ENCODE measurements at places on chromosomes 3 and 15. TPM values are rescaled to one million over a fixed set of nuclear protein-coding genes. Genes with fewer than 3 reads are reported as not detected.
A peak's percentile ranks its signal among the peaks of the same experiment; 100 is the strongest.

Gene LRRC31
- total RNA-seq: not detected

Gene CFAP20DC
- total RNA-seq: 1.9 TPM

Gene LIPC
- not detected for total RNA-seq

Gene TRIM42
- total RNA-seq: not detected

Gene FAH
- total RNA-seq: 18.9 TPM

Gene CCNB2
- 65.2 TPM for total RNA-seq

Gene LINGO1
- 0.32 TPM for total RNA-seq

Gene NMNAT3
- 0.60 TPM for total RNA-seq

Gene RBP2
- total RNA-seq: not detected

Gene ALDH1A3
- total RNA-seq: 5.8 TPM

Gene APBA2
- total RNA-seq: 11.1 TPM

DNA sequence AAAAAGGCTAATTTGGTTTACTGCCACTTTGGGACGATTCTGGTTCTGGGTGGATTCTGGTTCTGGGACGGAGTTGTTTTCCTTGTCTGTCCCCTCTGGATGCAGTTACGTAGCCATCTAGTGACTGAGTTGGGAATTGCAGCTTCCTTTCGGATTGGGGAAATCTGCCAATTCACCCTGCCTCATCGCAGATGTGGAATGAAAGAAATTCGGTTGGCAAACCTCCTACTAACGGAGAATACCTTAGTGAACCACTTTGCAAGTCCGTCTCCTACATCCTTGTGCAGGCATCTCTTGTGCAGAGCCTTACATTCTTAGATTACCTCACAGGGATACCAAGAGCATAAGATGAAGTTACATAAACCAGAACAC, 31.5 kb upstream of the AP4E1 start:
- DNase-seq: peak; percentile 90
- H3K27me3 ChIP-seq: peaks cover 10% of the 10 kb centered on the region

DNA sequence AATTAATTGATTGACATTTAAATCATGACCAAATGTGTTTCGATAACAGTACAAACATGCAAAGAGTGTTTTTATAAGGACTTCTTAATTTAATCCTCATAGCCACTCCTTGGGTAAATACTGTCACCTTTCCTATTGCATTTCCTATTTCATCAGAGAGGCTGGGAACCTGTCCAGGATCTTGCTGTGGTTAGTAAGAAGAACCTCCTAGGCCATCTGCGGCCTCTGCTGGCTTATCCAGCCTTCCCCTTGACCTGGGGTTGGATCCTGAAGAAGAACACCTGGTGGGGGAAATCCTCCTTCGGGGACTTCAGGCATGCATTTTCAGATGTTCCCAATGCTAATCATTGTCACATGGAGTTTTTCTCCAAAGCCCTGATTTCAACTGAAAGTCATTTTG, 25.5 kb downstream of the GLDN start:
- H3K4me3 ChIP-seq: no peak overlapping the region

DNA sequence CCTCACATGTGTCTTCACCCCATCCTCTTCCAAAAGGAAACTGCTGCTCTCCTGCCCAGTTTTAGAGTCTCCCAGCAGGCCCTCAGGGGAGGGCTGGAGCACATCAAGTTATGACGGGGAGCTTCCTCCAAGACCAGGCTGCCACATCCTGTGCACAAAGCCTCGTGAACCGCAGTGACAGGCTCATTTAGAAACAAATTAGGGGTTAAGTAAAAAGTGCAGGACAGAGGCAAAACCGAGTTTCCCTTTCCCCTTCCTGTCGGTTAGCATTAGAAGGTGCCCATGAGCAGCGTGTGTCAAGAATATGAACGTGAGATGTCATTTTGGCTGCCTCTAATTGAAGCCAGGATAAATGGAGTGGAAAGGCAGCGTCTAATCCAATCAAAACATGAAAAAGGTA, 199.7 kb downstream of the ARRDC4 start:
- no peaks in the 10 kb centered on the region for H3K27me3 ChIP-seq
- H3K4me1 ChIP-seq: no peaks in the 10 kb centered on the region
- no peak overlapping the region for H3K27ac ChIP-seq

DNA sequence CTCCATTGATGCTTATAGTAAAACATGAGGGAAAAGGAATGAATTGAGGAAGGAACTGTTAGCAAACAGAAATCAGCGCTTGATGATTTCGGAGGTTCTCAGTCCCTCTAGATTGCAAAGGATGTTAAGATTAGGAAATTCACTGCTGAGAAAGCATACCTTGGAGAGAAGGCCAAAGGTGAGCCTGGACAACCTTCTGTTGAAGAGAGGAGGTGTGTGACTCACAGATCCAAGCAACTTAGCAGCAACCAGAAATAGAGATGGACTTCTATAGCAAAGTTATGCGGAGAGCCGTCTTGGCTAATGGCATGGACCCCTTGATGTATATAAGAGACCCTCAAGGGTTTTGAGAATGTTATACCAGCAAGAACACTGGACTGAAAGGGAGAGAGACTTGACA, 114.3 kb downstream of the EEFSEC start:
- DNase-seq: no peak
- no peak overlapping the region for H3K27ac ChIP-seq
- H3K4me1 ChIP-seq: peaks cover 3% of the 10 kb centered on the region

- H3K27ac ChIP-seq: peak overlapping the region; percentile 85
- H3K27me3 ChIP-seq: no peaks in the 10 kb centered on the region
- peak; percentile 77 for DNase-seq
- peaks cover 51% of the 10 kb centered on the region for H3K4me1 ChIP-seq
Measured at GRCh38 chr3:15291589-15292541, 40.5 kb downstream of the SH3BP5 start.

DNA sequence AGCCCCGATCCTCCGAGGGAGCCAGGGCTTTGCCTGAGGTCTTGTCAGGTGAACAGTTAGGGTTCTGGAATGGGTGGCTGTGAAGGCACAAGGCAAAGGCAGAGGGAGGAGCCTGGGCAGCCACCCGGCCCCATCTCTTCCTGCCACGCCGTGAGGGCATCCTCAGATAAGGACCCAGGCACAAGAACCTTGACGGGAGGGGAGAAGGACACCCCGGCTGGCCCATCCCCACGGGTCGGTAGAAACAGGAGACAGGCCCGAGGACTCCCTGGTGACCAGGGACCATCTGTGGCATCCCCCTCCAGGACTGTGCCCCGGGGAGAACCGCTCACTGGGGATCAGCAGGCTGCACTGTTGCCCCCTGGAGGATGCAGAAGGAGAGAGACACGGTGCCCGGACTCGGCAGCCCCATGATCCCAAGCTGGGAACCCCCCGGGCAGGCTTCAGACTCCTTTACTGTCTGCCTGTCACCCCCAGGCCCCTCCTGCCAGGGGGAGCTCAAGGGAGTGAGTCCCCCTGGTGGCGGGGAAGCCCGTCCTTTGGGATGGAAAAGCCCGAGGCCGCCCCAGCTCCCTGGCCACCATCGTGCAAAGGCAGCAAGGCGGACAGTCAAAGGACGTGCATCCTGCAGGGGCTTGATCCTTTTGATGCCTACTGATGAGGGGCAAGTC, 12.3 kb upstream of the PCSK6 start:
- DNase-seq: peak; percentile 34
- no peak overlapping the region for H3K27ac ChIP-seq
- H3K4me1 ChIP-seq: no peaks in the 10 kb centered on the region
- H3K36me3 ChIP-seq: no peaks in the 10 kb centered on the region
- no peak overlapping the region for H3K4me3 ChIP-seq
- no peaks in the 10 kb centered on the region for H3K27me3 ChIP-seq

- peak; percentile 90 for DNase-seq
- no peak overlapping the region for H3K4me3 ChIP-seq
- no peaks in the 10 kb centered on the region for H3K27me3 ChIP-seq
- peaks cover 28% of the 10 kb centered on the region for H3K4me1 ChIP-seq
- peaks cover 12% of the 10 kb centered on the region for H3K36me3 ChIP-seq
Measured at GRCh38 chr3:195886181-195887141, 21.9 kb downstream of the TNK2 start.

GRCh38 chr3:194560047-194560446, 73.2 kb downstream of the TMEM44 start:
- H3K4me1 ChIP-seq: peaks cover 27% of the 10 kb centered on the region
- peaks cover 5% of the 10 kb centered on the region for H3K27me3 ChIP-seq
- DNase-seq: no peak

DNA sequence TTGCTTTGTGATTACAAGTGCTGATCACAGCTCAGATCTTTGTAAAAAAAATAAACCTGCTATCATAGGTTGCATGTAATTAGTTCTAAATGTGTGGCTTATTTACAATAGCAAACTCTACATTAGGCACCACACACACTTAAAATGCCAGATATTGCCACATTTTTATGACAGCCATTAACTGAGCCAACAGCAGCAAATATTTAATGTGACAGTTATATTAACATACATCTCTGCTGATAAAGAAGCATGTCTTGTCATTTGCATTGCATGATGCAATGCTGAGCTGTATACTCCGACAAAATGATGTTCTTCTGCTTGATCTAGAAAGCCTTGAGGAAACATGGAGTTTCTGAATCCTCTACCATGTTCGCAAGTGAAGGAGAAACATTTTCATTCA, 273.6 kb upstream of the VEPH1 start:
- H3K27ac ChIP-seq: no peak overlapping the region
- no peaks in the 10 kb centered on the region for H3K27me3 ChIP-seq
- no peak for DNase-seq
- no peaks in the 10 kb centered on the region for H3K36me3 ChIP-seq
- H3K4me3 ChIP-seq: no peak overlapping the region
- H3K4me1 ChIP-seq: no peaks in the 10 kb centered on the region

- H3K4me1 ChIP-seq: peaks cover 45% of the 10 kb centered on the region
- no peak for DNase-seq
- no peak overlapping the region for H3K4me3 ChIP-seq
- no peak overlapping the region for H3K27ac ChIP-seq
Measured at GRCh38 chr15:95261546-95261945, 1030.2 kb downstream of the MCTP2 start.

DNA sequence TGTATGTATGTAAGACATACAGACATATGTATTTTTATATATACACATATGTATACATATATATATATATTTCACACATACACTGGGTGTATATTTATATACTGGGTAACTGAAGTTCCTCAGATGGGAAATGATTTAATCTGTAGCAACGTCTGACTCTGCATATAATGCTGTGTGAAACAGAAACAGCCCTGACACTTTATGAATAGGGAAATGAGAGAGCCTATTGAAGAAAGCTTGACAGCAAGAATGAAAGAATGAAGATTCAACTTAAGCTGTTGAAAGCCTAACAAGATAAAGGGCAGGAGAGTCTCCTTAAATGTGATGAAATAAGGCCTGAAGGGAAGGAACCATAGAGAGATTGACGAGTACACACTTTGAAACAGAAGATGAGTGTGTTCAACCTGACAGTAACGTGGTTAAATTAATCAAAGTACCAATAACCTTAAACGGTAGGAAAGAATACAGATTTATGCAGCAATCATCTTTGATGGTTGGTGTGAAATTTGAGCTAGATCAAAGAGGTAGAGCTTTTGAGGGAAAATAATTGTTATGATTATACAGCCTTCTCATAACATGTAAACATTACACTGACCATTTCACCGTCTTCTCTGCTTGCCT, 169.9 kb downstream of the MECOM start:
- no peaks in the 10 kb centered on the region for H3K27me3 ChIP-seq
- no peak overlapping the region for H3K27ac ChIP-seq
- peaks cover 38% of the 10 kb centered on the region for H3K4me1 ChIP-seq
- no peaks in the 10 kb centered on the region for H3K36me3 ChIP-seq
- no peak overlapping the region for H3K4me3 ChIP-seq

DNA sequence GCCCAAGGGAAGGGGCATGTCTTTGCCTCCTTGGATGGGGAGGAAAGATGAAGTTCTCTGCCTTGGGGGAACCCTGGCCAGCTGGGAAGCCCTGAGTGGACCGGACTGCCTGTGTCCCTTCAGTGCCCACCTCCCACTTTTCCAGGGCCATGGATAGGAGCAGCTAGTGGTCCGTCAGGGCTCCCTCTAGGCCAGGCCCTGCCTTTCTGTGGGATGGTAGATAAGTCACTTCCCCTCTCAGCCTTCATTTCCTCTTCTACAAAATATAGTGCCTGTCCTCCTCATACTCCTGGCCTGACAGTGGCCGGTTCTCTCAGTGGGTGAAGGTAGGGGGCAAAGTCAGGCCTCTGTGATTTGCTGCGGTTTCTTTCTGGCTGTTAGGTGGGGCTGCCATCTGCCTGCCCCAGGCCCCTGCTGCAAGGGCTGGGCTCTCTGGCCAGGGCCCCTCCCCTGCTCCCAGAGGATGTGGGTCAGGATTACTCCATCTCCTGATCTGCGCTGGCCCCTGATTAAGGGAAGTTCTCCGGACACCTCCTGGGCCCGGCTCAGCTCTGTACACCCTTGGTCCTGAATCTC, 1.4 kb downstream of the PLEKHO2 start:
- peak; percentile 74 for DNase-seq
- no peaks in the 10 kb centered on the region for H3K36me3 ChIP-seq
- H3K4me1 ChIP-seq: peaks cover 41% of the 10 kb centered on the region
- H3K27ac ChIP-seq: peak overlapping the region; percentile 54
- H3K4me3 ChIP-seq: peak overlapping the region; percentile 62

DNA sequence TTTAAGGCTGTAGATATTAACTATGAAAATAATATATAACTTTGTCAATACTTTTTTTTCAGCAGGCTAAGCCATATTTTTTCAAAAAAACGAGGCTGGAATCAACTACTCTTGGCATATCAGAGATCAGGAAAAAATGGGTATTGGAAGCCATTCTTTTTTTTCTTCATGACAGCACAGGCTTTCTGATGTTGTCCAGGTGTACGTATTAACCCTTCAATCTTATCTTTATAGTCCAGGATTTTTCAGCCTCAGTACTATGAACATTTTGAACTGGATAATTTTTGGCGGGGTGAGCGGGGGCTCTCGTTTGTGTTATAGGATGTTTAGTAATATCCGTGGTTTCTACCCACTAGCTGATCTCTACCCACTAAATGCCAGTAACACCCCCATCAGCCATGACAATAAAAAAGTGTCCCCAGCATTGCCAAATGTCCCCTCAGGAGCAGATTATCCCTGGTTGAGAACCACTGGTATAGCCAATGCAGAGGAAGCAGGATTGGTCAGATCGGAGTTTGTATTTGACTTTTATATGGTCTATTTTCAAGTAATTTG, 52.0 kb downstream of the PLCL2 start:
- H3K27me3 ChIP-seq: no peaks in the 10 kb centered on the region
- H3K36me3 ChIP-seq: no peaks in the 10 kb centered on the region
- no peak for DNase-seq
- no peak overlapping the region for H3K4me3 ChIP-seq

DNA sequence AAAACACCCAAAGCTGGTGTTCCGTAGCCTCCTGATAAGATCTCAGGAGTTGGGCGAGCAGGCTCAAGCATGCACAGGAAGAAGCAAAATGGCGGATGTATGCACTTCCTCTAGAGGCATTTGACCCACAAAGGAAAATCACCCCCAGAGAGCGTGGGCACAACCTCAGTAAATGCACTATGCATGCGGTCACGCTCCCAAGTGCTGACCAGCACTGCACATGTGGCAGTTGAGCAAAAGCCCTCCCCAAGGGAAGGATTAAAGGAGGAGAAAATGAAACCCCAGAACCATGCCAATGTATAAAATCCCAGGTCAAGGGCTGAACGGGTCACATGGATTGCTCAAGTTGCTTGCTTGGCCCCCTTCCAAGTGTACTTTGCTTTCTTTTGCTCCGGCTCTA, 289.4 kb upstream of the IGF1R start:
- no peaks in the 10 kb centered on the region for H3K27me3 ChIP-seq
- H3K4me3 ChIP-seq: no peak overlapping the region
- H3K4me1 ChIP-seq: no peaks in the 10 kb centered on the region
- H3K27ac ChIP-seq: no peak overlapping the region
- H3K36me3 ChIP-seq: no peaks in the 10 kb centered on the region

All from endothelial cell of umbilical vein (primary cell).